DMS53 (cell line): ENCODE measurements at places on chromosomes 13 and 19.
A peak's percentile ranks its signal among the peaks of the same experiment; 100 is the strongest.

DNA sequence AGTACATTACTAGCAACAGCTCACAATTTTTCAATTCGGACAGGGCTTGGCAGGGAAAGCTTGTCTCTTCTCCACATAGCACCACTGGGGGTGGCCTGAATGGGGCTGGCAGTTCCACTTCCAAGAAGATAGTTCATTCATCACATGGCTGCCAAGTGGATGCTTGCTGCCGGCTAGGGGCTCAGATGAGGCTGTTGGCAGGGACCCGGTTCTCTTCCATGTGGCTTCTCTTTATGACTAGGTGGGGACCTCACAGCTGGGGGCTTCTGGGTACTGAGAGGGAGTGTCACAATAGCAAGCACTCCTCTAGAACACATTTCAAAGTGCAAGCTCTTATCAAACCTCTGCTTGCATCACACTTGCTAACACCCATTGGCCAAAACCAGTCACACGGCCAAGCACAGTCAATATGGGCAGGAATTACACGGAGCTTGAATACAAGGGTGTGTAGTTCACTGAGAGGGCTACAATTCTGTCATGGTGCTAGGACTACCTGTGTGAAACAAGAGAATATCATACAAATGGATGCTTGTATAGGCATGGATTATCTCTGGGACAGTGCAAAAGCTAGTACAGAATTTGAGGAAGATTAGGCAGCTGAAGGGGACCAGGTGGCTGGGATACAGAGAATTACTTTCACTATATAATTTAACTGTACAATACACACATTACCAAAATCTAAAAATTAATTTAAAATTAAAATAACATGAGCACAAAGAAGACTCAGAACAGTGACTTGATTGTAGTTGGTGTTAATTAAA, 32.3 kb downstream of the ATP7B start:
- no peak for DNase-seq

GRCh38 chr19:51203916-51204315, 21.0 kb upstream of the CD33 start:
- no peak for DNase-seq

GRCh38 chr13:30806784-30807183, 71.4 kb downstream of the ALOX5AP start:
- DNase-seq = peak; percentile 21

DNA sequence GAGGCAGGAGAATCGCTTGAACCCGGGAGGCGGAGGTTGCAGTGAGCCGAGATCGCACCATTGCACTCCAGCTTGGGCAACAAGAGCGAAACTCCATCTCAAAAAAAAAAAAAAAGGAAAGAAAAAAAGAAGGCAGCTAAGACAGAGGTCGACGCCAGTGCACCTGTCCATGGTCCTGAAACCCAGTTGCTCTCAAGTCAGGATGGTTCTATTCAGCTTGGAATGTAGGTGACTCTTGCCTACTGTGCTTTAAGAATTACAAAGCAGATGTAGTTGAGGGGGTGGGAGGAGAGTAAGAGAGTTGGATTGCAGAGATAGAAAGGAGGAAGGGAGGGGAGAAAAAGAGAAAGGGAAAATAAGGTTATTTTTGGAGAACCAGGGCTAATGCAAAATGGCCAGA, 18.7 kb downstream of the CACNG7 start:
- DNase-seq = peak; percentile 40

- no peak for DNase-seq
Observed at GRCh38 chr19:50870417-50871089, 2.7 kb upstream of the KLK2 start.

- no peak for DNase-seq
Observed at GRCh38 chr13:93216122-93216521, 10.5 kb upstream of the GPC6 start.
